Muscle of leg (tissue), 16 donors: ENCODE measurements at places on chromosomes 4 and X. TPM values are rescaled to one million over a fixed set of nuclear protein-coding genes. Genes with fewer than 3 reads are reported as not detected.

The MID1 gene
- total RNA-seq: 19.3 TPM

The NLRP2B gene
- 0.04 TPM for total RNA-seq

The ZMAT1 gene
- total RNA-seq: 1.9 TPM

The C4orf54 gene
- total RNA-seq: 114 TPM

The GLRA2 gene
- 0.09 TPM for total RNA-seq

GRCh38 chr4:70874268-70875156 is 27.7 kb upstream of the MOB1B start:
- no peak for DNase-seq

DNA sequence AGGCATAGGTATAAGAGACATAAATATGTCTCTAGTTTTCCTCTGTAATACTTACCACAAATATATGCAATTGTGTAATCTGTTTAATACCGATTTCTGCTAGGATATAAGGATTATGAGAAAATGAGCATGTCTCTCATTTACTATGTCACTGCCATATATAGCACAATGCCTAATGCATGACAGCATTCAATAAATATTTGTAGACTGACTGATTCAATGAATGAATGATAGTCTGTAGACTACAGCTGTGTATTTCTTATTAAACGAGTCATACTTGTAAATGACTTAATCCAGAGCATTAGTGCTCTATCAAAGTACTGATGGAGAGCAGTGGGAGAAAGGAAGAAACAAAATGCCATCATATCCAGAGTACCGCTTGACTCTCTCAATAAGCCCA is 175.6 kb downstream of the PPP3CA start:
- no peak for DNase-seq

DNA sequence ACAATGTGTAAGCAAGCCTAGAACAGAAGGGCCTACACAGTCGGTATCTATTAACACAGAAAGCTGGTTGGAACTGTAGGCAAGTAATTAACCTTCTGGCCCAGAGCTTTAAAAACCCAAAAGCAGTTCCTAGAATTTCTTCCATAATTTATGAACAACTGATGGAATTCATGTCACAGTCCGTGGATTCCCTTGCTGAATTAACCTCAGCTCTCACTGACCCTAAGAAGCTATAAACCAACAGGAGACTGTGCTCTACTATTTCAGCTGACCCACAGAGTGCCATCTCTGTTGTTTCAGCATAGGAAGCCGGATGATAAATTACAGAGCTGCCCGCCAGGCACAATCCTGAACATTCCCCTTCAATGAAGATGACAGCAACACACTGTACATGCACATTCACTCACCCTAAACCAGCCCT is 157.3 kb downstream of the PRDM5 start:
- no peak for DNase-seq
